ENCODE measurements at places on chromosomes 1 and 21.

DNA sequence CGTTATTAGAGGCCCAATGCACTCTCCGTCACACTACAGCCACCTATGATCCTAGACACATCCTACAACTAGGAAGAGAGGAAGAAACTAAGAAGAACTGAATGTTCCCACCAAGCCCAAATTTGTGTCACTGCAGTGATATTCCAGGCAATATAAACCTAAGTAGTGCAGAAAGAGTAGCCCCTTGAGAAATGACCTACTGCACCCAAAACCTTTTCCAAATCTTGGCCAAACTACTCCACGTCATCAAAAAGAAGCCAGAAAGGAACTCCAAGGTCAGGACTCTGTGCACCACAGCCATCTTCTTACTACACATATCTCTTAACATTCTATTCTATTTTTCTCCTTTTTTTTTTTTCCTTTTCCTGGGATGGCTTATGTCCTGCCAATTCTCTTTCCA is 60.2 kb downstream of the ADAMTS1 start:
- DNase-seq: no peak

- no peak for DNase-seq
Observed at GRCh38 chr1:24207709-24208108, 20.6 kb upstream of the IFNLR1 start.

GRCh38 chr1:180154003-180154324 is 705 bp upstream of the QSOX1 start:
- no peak for DNase-seq

- no peak for DNase-seq
Observed at GRCh38 chr1:40783001-40783905, at the start of gene KCNQ4. KCNQ4 (plus strand) TSS chr1:40783787; CDS start chr1:40784094, 307 bp downstream.

GRCh38 chr1:78553859-78554258 is 63.1 kb downstream of the PTGFR start:
- DNase-seq: no peak

DNA sequence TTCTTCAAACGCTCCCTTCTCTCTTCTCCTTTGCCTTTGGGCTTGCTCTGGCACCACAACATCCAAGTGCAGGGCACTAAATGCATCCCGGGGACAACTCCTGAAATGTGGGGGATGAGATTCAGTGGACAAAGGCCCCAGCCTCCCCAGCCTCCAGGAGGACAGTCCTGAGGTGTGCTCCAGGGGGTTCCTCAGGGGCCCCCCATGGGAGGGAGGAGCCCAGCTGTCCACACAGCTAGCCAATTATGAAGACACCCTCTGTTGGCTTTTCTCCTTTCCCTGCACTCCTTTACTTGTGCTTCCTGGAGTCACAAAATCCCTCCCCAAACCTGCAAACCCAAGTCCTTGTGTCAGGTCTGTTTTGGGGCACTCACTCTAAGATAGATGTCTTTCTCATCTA is 735.4 kb downstream of the PTPRU start:
- no peak for DNase-seq

DNA sequence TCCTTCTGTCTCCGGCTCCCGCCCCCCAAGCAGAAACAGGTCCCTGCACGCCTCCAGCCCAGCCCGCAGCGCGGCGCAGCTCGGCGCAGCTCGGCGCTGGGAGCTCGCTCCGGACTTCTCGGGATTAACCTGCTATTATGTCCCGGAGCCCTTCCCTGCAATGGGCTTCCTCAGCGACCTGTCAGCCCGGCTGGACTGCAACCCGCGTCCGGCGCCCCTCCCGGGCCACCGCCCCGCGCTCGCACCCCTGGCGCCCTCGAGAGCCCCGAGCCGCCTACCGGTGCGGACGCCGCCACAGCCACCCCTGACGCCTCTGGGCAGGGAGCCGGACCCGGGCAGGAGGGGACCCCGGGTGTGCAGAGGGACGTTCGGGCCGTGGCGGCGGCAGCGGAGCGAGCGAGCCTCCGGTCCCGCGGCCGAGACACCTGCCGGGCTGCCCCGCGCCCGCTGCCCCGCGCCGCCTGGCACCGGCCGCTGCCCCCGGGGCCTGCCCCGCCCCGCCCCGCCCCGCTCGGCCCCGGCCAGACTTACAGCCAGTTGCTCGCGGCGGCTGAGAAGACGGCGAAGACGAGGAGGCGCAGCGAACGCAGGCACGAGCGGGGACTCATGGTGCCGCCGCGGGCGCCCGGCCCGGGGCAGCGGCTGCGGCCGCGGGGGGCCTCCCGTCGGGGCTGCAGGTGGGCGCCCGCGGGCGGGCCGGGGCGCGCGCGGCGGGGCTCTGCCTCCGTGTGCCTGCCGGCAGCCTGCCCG is 407 bp downstream of the WNT4 start:
- no peak for DNase-seq

- DNase-seq: no peak
Observed at GRCh38 chr1:150582371-150582770, 3.0 kb upstream of the MCL1 start.

- no peak for DNase-seq
Observed at GRCh38 chr1:160855181-160855981, 7.3 kb downstream of the CD244 start.

DNA sequence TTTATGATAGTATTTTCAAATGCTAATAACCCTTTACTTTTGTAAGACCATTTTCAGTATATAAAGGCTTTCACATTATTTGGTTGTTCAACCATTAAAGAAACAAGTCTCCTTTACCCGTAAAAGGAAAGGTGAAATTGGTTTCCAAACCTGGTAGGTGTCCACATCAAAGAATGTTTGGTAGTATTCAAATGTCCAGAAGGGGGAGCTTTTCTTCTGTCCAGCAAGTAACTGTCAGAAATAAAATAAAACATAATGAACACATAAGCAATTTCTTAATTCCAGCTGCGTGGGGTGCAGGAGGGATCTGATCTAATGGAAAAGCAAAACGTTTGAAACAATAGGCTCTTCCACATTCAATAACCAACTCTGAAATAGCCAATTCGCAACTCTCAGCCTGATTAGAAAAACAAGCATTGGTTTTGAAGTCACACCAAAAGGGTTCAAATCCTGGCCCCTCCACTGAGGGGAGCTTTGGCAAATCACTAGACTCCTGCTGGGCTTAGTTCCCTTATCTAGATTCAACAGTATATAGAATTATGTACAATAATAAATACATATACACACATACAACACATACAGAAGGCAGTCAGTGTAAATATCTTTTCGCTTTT is 11.0 kb downstream of the YIPF1 start:
- no peak for DNase-seq
